CD4-positive, alpha-beta T cell treated with Interleukin-17A for 1 hour (primary cell): ENCODE measurements at places on chromosomes 13 and 19.

GRCh38 chr19:30174791-30175190 lies 197.4 kb upstream of the ZNF536 start:
- DNase-seq: no peak

- DNase-seq: no peak
Measured at GRCh38 chr13:45696610-45697226, 5.4 kb upstream of the CBY2 start.

DNA sequence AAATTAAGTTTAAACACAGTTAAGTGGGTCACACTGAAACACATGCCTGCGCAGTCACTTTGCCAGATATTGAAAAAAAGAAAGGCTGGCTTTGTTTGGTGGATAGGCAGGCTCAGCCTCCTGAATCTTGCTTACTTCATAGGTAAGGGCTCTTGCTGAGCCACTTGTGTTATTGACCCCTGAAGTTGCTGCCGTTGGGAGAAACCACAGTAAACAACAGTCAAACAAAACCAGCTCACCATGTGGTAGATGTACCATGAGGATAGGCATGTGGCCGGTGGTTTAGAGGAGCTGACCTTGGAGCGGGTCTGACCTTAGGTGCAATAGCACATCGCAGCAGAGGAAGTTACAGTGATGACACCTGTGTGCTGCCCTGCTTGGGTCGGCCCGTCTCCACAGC lies 52.2 kb downstream of the SPATA13 start:
- no peak for DNase-seq

- DNase-seq: no peak
Measured at GRCh38 chr19:32669310-32669709, 5.7 kb downstream of the ANKRD27 start.

GRCh38 chr13:71619096-71619495 lies 247.9 kb downstream of the DACH1 start:
- DNase-seq: no peak

GRCh38 chr19:39304701-39305571 lies 8.7 kb downstream of the IFNL1 start:
- no peak for DNase-seq

GRCh38 chr19:11168568-11168967 lies 13.0 kb upstream of the SPC24 start:
- DNase-seq: no peak

- DNase-seq: no peak
Measured at GRCh38 chr13:41651413-41652058, 194.2 kb downstream of the RGCC start.

GRCh38 chr13:52359534-52359933 lies 46.4 kb downstream of the THSD1 start:
- DNase-seq: no peak

- no peak for DNase-seq
Measured at GRCh38 chr13:65719831-65720230, 1510.3 kb downstream of the PCDH9 start.

DNA sequence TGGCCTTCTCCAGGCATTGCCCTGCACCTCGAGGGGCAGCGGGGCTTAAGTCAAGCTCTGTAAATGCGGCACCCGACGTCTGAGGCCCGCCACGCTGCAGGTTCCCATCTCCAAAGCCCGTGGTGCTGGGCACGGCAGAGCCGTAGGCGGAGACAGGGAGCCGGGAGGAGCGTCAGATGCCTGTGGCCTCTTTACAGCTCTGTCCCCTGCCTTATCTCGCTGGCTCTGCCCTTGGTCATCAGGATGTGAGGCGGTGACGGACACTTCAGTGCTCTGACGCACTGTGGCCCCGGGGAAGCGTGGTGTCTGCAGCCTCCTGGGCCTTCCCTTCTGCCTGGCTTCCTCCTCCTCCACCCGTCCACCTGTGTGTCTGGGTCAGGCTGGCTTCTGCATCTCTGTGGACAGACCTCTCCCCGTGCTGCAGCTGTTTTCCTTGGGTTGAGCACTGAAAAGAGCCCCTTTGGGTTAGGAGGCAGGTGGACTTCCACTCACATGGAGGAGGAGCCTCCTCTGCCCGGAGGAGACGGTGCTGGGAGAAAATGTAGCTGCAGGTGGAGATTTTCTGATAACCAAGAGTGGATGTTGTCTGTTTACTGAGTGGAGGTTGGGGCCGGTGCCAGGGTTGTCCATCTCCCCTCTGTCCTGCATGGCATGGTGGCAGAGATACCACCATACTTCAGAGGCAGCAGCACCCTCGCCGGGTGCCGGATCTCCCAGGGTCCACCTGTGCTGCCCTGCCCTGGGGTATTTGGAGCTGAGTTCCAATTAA lies 14.6 kb downstream of the MCF2L start:
- DNase-seq: no peak

DNA sequence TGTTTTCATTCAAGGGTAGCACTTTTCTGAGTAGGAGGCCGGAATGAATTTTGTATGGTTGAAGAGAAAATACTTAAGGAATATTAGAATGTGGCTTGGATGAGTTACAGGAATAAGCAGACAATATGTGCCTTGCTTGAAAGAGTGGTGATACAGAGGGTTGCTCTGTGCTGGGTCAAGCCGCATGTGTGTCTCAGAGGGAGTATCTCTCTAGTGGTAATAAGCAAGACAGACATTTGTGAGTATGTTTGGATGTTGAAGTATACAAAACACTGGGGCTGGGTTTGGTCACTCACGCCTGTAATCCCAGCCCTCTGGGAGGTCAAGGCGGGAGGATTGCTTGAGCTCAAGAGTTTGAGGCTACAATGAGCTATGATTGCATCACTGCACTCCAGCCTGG lies 103.9 kb downstream of the LMO7 start:
- no peak for DNase-seq

DNA sequence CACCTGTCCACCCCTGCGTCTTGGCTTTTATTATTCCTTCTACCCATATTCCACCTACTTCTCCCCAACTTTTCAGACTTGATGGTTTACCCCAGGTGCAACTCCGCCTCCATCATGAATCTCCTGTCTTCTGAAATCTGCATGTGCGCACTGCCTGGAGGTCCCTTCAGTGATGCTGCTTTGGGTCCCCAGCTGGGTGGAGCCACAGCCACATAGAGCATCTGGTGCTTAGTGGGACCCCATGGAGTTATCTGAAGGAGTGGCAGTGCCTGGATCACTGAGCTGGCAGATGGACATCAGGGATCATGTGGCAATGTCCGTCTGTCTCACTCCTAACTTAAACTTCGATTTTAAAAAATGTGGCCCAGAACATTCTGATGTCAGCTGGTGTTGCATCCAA lies 13.5 kb downstream of the ZNF536 start:
- no peak for DNase-seq

DNA sequence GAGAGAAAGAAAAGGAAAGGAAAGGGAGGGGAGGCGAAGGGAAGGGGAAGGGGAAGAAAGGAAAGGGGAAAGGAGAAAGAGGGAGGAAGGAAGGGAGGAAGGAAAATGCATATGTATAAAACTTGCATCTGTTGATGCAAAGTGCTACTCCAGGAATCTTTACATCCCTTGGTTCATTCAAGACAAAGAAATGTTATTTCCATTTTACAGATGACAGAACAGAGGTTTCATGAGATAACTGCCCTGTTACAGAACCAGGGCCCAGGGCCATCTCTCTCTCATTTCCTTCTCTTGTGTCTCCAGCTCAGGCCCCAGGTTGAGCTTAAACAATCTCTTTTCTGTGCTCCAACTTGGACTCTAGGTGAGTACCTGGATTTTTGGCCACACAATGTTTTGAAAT lies 1.8 kb upstream of the SLC25A30 start:
- DNase-seq: no peak

DNA sequence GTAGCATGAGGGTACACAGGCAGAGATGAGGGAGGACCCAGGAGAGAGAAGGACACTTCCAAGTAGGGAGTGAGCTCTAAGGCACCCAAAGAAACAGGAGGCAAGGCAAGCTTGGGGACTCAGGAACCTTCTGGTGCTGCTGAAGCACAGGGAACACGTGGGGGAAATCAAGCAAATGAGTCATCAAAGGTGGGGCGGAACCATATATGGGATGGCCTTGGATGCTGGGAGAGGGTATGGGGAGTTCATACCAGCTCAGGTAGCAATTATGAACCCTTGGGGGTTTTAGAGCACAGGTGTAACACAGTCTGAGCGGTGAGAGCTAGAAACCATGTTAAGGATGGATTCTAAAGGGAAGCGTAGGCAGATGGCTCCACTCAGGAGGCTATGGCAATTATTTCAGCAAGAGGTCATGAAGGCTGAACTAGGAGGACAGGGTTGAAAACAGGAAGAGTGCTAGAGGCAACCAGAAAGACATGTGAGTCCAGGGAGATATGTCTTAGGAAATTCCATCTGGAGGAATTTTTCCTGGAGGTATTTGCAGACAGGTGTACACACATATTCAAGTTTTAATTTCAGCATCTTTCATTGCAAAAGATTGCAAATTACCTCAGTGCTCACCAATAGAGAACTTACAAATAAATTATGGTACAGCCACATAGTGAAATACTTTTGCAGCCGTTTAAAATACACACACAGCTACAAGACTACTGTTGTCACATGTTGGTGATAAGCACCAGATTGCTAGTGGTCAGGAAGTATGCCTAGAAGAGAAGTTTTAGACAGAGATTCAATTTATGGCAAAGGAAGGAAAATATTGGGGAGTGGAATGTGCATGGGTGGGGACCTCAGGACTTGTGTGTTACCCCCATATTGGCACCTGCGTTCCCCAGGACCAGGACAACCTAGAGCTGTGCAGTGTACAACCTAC lies 77.0 kb downstream of the STARD13 start:
- no peak for DNase-seq

GRCh38 chr19:5818594-5818993 lies 13.7 kb downstream of the NRTN start:
- no peak for DNase-seq

GRCh38 chr13:76684336-76684735 lies 201.9 kb downstream of the KCTD12 start:
- no peak for DNase-seq

DNA sequence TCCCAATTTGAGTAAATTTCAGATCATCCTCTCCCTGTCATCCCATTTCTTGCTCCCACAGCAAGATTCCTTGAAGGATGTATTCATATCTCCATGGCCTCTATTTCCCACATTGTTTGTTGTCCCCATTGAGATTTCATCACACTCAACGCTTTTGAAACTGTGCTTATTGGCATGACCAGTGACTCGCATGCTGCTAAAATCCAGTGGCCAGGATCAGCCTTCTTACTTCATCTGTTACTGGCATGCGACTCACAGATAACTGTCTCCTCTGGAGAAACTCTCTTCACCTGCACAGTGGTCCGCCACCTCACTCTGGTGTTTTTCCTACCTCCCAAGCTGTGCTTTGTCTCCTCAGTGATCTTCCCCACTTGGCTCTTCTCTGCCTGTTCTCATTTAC lies 95.8 kb downstream of the WASF3 start:
- no peak for DNase-seq

DNA sequence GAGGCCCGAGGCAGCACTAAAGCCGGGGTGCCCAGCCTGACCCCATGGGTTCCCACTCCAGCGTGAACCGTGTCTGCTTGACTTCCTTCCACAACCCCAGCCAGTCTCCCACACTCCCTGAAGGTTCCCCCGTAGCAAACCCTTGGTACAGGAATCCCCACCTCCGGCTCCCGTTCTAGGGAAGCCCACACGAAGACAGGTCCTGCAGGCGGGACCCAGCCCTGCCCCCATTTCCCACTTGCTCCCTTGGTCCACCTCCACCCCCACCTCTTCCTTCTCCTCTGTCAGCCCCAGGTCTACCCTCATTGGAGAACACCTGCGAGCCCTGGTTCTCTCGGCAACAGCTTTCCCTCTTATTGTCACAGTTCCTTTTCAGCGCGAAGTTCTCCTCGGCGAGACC lies 23.9 kb downstream of the C19orf81 start:
- no peak for DNase-seq

DNA sequence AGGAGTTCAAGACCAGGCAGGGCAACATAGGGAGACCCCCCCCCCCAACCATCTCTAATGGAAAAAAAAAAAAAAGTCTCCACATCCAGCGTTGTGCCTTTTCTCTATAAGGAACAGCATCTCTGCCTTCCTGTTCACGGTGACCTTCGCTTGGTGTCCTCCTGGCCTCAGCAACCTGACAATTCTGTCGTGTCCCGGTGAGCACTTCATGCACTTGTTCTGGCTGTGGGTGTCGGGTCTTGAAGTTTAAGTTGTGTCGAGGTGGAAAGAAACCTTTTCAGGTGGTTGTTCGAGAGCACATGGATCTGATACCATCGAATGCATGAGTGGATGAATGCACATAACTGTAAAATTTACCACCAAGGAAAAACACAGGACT lies 594 bp downstream of the ZNF559 start:
- no peak for DNase-seq

- no peak for DNase-seq
Measured at GRCh38 chr13:110316196-110316595, 9.1 kb downstream of the COL4A2 start.

DNA sequence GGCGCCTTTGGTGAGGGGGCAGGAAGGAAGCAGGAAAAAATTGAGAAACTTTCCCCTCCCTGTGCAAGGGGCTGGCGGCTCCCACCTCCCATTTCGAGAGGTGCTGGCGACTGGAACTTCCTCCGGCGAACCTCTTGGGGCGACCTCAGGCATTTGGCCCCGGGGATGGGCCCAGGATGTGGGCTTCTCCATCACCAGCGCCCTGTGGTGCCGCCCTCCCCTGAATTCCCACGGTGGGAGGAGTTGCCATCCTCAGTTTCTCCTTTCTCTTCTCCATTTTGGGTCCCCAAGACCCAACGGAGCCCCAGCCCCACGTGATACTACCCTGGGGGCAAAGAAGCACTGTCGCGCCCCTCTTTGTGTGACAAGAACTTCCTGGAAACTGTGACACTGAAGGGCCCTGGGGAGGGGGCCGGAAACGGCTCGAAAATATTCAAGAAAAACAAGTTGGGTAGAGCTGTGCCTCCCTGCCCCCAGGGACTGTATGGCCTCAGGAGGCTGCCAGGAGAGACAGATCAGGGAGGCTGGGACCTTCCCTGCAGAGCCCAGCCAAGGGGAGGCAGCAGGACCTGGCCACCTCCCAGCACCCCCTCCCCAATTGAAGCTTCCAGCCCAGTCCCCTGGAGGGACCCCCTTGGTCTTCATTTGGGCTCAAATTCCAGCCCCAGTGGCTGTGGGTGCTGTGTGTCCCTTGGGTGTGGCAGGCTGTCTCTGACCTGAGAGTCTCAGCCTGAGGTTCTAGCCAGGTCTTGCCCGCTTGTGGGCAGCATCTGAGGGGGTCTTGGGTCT lies 16.2 kb upstream of the AP1M2 start:
- DNase-seq: peak; percentile 92

DNA sequence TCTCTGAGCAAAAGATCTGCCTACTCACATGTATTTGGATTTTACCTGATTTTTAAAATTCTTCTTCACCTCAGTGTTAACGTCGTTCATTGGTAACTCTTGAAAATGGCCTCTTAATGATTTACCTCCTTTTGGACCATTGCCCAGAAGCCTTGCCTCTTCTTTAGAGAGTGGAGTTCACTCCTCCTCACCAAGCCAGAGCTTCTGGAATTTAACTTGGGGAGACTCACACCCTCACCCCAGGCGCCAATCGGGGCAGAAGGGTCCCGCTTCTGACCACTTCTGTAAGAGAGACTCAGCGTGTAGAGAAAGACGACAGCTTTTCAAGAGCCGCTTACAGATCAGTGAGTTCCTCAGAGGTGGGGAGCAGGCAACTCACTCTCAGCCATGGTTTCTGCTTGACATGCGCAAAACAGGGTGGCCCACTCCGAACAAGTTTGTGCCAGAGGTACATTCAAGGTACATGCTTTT lies 2.7 kb downstream of the PNMA8C start:
- no peak for DNase-seq
